ENCODE measurements at places on chromosomes 1 and 21. TPM values are rescaled to one million over a fixed set of nuclear protein-coding genes. Genes with fewer than 3 reads are reported as not detected.

DNA sequence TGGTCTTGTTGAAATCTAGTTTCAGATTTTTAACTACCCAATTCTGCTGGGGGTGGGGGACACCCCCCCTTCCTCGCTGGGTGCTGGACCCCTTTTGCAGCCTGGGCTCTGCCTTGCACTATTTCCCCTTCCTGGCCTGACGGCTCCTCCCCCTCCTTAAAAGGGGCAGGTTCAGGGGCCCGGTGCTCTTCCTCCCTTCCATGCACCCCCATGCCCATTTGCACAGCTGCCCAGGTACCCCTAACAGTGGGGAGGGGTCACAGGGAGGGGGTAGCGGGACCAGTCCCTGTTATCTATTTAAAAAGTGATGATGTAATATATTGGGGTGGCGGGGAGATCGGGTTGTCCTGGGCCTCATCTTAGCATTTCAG lies 15.3 kb downstream of the ZBTB7B start:
- no peaks in the 10 kb centered on the region for H3K36me3 ChIP-seq
- H3K4me1 ChIP-seq, result peaks cover 4% of the 10 kb centered on the region
- H3K27ac ChIP-seq, result no peak overlapping the region
- H3K27me3 ChIP-seq, result no peaks in the 10 kb centered on the region
- H3K4me3 ChIP-seq, result no peak overlapping the region

DNA sequence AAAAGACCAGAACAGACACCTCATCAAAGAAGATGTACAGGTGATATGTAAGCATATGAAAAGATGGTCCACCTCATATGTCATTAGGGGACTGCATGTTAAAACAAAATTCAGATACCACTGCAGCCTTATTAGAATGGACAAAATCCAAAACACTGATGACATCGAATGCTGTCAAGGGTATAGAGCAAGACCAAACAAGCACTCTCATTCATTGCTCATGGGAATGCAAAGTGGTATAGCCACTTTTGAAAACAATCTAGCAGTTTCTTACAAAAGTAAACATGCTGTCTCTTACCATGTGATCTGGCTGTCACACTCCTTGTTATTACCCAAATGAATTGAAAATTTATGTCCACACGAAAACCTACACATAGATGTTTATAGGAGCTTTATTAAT lies 426.6 kb upstream of the ESRRG start:
- no peak overlapping the region for H3K27ac ChIP-seq
- H3K36me3 ChIP-seq, result no peaks in the 10 kb centered on the region
- no peaks in the 10 kb centered on the region for H3K27me3 ChIP-seq

DNA sequence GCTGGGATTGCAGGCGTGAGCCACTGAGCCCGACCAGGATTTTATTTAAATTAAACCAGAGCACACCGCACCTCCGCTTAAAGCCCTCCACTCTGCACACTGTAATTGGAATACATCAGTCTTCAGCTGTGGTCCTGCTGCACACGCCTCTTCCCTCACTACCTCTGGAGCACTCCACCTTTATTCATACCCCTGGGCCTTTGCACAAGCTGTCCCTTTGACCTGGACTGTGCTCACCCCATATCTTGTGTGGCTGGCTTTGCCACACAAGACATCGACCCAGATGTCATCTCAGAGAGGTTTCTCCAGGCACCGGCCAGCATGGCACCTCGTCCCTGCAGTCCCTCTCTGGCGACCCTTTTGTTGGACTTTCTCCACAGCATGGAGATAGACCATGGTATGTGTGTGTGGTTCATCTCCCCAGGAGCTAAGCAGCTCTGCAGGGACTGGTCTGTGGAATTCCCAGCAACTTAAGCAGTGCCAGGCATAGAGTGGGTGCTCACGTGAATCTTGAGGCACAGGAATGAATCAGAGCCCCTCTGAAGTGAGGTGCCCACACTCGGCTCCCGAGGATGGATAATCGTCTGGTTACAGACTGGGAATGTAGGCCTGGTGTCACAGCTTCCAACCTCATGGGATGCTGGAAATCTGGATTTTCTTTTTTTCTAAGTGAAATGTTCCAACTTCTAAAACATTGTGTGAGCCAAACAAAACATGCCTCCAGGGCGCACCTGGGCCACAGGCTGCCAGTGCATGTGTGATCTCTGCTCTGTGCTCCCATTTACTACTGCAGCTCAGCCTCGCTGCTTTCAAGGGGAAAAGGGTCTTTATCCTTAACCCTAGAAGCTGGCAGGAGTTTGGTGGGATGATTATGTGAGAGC lies 61.9 kb downstream of the EVA1C start:
- H3K4me3 ChIP-seq, result no peak overlapping the region
- no peak overlapping the region for H3K27ac ChIP-seq
- no peaks in the 10 kb centered on the region for H3K4me1 ChIP-seq
- no peaks in the 10 kb centered on the region for H3K27me3 ChIP-seq
- H3K36me3 ChIP-seq, result no peaks in the 10 kb centered on the region

DNA sequence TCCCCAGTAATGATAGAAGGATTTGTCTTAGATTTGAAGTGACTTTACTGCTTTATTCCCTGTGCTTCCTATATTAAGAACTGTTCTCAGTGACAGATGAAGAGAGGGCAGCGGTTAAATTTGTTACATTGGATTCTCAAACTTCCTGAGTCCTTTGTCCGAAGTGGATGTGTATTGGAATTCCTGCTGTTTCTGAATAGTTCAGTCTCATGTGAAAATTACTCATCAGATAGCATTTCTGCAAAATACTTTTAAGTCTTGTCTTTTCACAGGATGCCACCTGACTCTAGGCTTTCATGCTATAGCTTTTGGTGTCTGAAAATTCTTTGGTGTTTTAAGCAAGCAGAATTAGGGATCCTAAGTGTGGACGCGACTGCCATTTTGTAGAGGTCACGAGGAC lies 83.6 kb downstream of the PRDM2 start:
- no peak overlapping the region for H3K4me3 ChIP-seq
- no peaks in the 10 kb centered on the region for H3K27me3 ChIP-seq
- H3K27ac ChIP-seq, result no peak overlapping the region
- H3K4me1 ChIP-seq, result no peaks in the 10 kb centered on the region
- peaks cover 6% of the 10 kb centered on the region for H3K36me3 ChIP-seq
- no peak for DNase-seq

- no peaks in the 10 kb centered on the region for H3K27me3 ChIP-seq
- no peak for DNase-seq
- no peaks in the 10 kb centered on the region for H3K4me1 ChIP-seq
- H3K27ac ChIP-seq, result no peak overlapping the region
Observed at GRCh38 chr1:66315671-66316070, 218.3 kb upstream of the SGIP1 start.

DNA sequence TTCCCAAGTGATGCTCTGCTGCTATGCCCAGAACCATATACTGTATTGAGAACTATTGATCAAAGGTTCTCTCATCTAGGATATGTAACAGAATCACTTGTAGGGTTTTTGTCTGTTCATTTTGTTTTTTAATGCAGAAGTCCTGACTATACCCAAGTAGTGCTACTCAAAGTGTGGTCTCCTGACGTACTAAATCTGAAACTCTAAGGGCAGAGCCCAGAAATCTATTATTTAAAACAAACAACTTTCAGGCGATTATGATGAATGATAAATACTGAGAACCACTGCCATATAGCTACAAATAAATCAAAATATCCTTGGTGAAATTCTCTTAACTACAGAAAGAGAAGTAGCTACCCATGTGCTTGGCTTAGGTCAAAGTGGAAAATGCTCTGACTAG lies 10.1 kb downstream of the ZZZ3 start:
- H3K36me3 ChIP-seq, result no peaks in the 10 kb centered on the region
- peaks cover 2% of the 10 kb centered on the region for H3K4me1 ChIP-seq
- no peak overlapping the region for H3K4me3 ChIP-seq
- H3K27ac ChIP-seq, result no peak overlapping the region
- DNase-seq, result no peak

DNA sequence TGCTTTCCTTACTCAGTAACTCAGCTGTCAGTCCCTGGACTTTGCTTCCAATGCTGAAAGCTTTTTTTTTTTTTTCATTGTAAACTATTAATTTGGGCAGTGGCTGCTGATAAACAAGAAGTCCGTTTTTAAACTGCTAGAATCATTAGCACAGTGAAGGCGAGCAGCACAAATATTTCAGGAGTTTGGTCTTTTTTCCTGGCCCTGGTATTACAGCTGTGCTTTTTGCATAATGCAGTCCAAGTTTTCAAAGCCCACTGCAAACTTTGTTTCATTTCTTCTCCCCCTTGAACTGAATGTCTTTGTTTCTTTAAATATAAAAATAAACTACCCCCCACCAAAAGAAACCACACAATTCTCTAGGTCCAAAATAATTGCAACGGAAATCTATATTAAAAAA lies 6.6 kb downstream of the GLIS1 start:
- DNase-seq, result no peak
- peak overlapping the region; percentile 35 for H3K4me3 ChIP-seq
- peak overlapping the region; percentile 77 for H3K27ac ChIP-seq

DNA sequence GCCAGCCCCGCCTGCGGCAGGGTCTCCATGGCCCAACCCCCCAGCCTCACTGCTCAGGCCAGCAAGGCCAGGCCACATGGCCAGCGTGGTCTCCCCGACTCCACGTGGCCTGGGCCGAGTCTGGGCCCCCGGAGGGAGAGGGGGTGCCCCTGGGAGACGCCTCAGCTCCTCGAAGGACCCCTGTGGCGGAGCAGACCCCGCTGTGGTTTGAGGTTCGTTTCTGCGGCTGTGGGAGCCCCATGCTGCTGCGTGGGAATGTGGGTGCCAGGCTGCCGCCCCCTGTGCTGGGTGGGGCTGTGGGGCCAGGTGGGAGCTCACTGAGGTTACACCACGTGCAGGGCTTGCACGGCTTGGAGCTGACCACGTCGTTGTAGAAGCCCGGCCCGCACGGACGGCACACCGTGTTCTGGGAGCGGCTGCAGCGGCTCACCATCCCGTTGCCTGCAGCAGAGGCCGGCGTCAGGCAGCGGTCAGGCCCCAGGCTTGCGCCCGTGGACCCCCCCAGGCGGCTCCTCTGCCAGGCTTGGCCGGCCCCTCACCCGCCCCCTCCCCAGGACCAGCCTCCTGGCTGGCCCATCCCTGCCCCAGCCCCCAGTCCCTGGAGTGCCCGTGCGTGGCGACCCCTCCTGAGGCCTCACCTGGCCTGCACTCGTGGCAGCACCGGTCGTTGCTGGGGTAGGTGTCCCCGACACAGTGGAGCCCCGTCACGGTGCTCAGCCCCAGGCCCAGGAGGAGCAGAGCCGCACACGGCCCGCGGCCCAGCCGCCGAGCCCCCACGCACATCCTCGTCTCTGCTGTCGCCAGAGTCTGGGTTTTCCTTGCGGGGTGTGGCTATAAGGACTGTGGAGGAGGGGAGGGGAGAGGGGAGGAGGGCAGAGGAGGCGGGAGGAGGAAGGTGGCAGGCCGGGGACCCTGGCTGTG lies at the start of gene TNFRSF4:
Gene TNFRSF4 (minus strand): TSS at position 809 of the 921 bp plus-strand sequence. CDS start 26 bp downstream, at position 783.
- no peak within 1 kb of the TSS for H3K4me3 ChIP-seq
- H3K27me3 ChIP-seq, result no peaks in the 10 kb centered on the region
- DNase-seq, result peak; percentile 38
- no peaks in the 10 kb centered on the region for H3K4me1 ChIP-seq
- peaks cover 6% of the 10 kb centered on the region for H3K36me3 ChIP-seq

GRCh38 chr1:203028784-203029553 lies 2.7 kb downstream of the PPFIA4 start:
- H3K27me3 ChIP-seq, result no peaks in the 10 kb centered on the region
- no peak overlapping the region for H3K4me3 ChIP-seq
- DNase-seq, result peak; percentile 62

GRCh38 chr1:207848234-207848633 lies 62.7 kb downstream of the CD34 start:
- no peak for DNase-seq
- H3K4me3 ChIP-seq, result no peak overlapping the region
- H3K36me3 ChIP-seq, result peaks cover 7% of the 10 kb centered on the region
- H3K27ac ChIP-seq, result peak overlapping the region; percentile 77

- H3K27me3 ChIP-seq, result no peaks in the 10 kb centered on the region
- no peak overlapping the region for H3K27ac ChIP-seq
- no peaks in the 10 kb centered on the region for H3K4me1 ChIP-seq
- DNase-seq, result no peak
Observed at GRCh38 chr1:4626061-4626460, 28.3 kb upstream of the AJAP1 start.

DNA sequence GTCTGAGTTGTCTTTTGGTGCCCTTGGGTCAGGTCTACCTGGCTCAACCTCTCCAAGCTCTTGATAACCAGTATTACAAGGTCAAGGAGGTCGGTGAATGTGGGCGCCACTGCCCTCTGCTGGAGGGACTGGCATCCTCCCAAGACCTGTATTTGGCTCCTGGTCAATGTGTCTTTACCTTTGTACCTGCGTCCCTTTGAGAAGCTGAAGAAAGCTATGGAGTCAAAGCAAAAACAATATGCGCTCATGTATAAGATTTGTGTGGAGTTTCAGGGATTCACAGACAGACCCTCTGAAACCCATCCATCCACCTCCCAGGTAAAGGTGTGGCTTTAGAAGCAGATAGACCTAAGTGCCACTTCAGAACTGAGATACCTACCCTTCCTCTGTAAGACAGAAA lies 61.8 kb upstream of the NBL1 start:
- H3K36me3 ChIP-seq, result no peaks in the 10 kb centered on the region
- no peak for DNase-seq
- no peak overlapping the region for H3K4me3 ChIP-seq
- H3K27me3 ChIP-seq, result no peaks in the 10 kb centered on the region
- no peak overlapping the region for H3K27ac ChIP-seq

- H3K27ac ChIP-seq, result no peak overlapping the region
- no peaks in the 10 kb centered on the region for H3K36me3 ChIP-seq
- no peaks in the 10 kb centered on the region for H3K27me3 ChIP-seq
- no peak for DNase-seq
Observed at GRCh38 chr21:34724131-34724856, 55.5 kb downstream of the CLIC6 start.

DNA sequence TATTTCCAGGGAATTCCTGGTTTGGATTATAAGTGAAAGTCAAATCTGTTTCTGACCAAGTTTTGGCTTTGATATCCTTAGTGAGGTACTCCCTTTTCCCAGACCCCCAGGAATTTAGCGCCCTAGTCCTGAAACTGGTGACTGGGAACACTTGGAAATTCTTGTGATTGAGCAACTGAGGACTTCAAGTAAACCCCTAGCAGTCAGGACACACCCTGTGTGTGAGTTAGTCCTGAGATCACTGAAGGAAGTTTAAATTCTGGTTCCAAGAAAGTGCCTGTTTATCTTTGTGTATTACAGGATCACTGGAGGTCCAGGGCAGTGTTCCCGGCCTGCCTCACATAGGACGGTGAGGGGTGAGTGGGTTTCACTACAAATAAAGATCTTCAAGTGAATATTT lies 95.1 kb upstream of the F3 start:
- DNase-seq, result no peak
- no peak overlapping the region for H3K4me3 ChIP-seq
- H3K36me3 ChIP-seq, result no peaks in the 10 kb centered on the region
- H3K27me3 ChIP-seq, result no peaks in the 10 kb centered on the region
- H3K4me1 ChIP-seq, result no peaks in the 10 kb centered on the region

CD101 gene
- 1.3 TPM for total RNA-seq

FCGR2B gene
- total RNA-seq, result 19.7 TPM

ZNF695 gene
- 0.44 TPM for total RNA-seq
